ENCODE measurements at places on chromosomes 2 and 18.

- no peak for DNase-seq
Observed at GRCh38 chr2:71453404-71454220, at the start of gene DYSF. Gene DYSF (plus strand): TSS chr2:71453561.

- DNase-seq, result no peak
Observed at GRCh38 chr18:10067670-10068659, 154.1 kb downstream of the VAPA start.

DNA sequence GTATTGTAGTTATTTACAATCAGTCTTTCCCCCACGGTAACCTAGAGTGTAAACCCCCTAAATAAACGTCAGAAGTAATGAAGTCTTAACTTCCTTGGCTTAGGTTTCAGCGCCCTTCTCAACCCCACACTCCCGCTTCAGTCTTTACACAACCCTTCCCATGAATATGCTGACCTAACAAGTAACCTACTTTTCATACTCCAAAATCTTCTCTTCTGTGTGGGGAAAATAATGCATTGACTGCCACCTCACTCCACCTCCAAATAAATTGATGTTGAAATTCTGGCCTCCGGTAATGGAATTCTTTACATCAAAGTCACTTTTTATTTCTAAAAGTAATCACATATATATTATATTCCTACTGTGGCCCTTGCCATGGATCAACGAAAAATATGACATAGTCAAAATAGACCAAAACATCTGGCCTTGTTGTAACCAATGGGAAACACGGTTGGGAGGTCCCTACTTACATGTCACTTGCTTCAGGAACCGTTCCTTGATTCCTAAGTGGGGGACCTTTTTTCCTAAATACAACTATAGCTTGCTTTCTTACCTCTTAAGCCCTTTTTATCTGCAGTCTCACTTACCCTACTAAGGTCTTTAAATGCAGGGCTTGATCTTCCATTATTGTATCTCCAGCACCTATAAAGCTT, 961 bp downstream of the GEN1 start:
- DNase-seq, result no peak

GRCh38 chr2:179376881-179377280, 112.2 kb upstream of the SESTD1 start:
- DNase-seq, result no peak

DNA sequence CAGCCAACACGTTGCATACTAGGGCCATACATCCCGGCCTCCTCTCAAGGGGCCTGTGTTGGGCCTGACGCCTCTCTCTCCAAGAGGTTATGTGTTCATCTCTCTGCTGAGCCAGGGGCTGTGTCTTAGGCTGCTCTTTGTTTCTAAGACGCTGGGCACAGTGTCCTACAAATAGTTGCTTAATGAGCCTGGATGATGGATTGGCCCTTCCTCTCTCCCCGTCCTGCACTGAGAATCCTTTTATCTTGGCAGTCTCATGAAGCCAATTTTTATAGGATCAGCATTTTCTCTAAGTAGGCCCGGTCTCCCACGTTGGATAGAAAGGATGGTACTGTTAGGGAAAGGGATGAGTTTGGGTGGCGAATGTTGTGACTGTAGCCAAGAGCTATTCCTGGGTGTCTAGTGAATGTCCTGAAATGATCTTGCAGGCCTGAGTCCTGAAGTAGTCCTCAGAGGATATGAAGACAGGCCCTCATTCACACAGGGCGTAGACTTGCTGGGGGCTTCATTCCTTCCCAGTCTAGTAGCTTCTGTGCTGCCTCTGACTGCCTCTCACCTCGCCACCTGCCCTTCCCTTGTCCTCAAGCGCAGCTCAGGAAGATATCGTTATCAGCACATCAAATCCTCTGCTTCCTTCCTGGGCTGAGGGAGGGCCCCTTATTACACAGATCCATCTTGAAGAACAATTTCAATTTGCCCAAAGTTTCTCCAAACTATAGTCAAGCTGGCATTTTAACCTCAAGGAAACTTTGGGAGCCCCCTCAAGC, 8.8 kb downstream of the LBH start:
- no peak for DNase-seq

DNA sequence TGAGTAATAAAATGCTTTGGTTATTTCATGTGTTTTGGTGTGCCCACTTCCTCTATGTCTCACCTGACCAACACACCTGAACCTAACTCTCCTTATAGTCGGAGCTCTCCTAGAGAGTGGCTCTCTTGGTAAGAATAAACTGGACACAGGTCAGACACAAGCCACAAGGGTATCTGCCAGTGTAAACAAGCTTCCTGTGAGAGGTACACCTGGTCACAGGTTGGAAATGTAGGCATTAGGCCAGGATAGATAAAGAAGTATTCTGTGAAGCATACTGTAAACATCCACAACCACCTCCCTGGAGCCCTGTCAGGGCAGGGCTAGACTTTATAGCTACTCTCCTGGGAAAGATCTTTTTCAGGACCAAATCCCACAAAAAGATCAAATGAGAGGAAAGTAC, 69.4 kb downstream of the ZDBF2 start:
- DNase-seq, result no peak

GRCh38 chr2:14720319-14720718, 87.8 kb downstream of the LRATD1 start:
- no peak for DNase-seq

- no peak for DNase-seq
Observed at GRCh38 chr2:151718796-151719195, 15.5 kb downstream of the NEB start.

DNA sequence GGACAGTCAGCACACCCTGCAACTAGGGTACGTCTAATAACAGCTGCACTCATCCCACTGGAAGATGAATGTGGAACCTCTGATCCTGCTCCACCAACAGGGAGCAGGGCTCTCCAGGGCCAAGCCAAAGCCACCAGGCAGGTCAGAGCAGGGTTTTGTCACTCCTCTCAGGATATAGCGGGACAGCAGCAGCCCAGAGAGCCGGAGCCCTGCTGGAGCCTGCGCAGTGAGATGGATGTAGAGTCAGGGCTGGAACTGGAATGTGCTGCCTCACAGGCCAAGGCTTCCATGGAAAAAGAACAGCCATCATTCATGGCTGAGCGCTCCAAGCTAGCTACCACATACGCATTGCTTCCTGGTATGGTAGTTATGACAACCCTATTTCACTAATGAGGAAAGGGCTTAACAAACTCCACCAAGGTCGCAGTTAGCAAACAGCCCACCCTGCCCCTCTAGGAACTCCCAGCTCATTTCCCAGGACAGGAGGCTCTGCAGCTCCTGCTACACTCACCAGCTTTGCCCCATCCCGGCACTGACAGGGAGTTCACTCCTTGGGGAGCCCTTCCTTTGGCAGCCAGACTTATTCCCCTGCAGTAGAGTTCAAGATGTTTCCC, 85.2 kb downstream of the HS1BP3 start:
- DNase-seq, result peak; percentile 72

GRCh38 chr2:201257381-201257955, 2.9 kb upstream of the CASP8 start:
- no peak for DNase-seq

DNA sequence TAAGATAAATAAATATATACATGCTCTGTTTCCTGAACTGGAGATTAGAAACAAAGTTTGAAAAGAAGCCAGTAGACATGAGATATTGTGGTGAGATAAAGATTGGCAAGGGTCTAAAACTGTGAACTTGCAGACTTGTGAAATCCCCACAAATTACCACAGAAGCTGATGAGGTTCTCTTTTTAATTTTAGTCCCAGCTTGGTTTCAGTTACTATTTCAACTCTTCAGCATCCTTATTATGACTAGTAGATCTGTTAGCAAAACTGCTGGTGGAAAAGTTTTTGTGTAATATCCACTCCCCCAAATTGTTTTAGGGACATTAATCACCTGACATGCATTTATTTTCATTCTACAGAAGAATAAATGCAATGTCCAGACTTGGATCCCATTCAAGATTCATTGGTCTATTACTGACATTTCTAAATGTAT, 20.8 kb downstream of the RASGRP3 start:
- no peak for DNase-seq

Measured in right renal pelvis (tissue), 4 donors.